ENCODE measurements at places on chromosomes 4 and X.

DNA sequence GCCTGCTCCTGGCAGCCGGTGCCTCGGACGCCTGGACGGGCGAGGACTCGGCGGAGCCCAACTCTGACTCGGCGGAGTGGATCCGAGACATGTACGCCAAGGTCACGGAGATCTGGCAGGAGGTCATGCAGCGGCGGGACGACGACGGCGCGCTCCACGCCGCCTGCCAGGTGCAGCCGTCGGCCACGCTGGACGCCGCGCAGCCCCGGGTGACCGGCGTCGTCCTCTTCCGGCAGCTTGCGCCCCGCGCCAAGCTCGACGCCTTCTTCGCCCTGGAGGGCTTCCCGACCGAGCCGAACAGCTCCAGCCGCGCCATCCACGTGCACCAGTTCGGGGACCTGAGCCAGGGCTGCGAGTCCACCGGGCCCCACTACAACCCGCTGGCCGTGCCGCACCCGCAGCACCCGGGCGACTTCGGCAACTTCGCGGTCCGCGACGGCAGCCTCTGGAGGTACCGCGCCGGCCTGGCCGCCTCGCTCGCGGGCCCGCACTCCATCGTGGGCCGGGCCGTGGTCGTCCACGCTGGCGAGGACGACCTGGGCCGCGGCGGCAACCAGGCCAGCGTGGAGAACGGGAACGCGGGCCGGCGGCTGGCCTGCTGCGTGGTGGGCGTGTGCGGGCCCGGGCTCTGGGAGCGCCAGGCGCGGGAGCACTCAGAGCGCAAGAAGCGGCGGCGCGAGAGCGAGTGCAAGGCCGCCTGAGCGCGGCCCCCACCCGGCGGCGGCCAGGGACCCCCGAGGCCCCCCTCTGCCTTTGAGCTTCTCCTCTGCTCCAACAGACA, 4.4 kb downstream of the SOD3 start:
- no peak for DNase-seq

DNA sequence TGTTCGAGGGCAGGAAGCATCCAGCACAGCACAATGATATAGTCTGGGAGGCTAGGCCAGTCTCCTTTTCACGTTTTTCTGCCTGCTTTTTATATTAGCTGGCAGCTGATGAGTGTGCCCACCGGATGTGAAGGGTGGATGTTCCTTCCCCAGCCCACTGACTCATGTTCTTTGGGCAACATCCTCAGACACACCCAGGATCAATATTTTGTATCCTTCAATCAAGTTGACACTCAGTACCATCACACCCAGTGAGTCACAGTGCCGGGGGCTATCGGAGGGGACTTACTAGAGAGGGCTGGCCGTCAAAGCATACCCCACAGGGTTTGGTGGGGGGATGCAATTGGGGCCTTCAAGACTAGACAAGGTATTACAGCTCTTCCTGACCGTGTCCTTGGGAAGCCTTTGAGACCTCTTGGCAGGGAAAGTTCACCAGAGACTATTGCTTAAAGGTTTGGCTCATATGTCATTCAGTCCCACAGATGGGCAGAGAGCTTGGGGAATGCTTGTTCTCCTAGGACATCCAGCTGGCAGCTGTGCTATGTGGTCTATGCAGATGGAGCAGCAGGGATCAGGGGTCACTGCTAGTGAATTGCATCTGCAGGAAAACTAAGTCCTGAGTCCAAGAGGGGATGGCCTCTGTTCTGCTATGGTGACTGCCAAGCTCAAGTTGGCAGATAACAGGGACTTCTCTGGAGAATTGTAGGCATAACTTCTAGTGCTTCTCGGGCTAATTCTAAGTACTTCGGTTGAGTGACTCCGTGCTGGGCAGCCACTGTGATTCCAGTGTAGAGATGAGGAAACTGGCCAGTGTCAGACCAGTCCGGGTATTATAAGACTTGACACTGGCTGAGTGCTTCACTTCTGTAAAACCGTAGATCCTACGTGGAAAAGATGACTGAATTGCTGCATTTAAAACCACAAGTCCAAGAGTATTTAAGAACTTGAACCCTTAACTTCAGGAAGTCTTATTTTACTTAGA, 12.9 kb upstream of the WDR1 start:
- peak; percentile 33 for DNase-seq

- no peak for DNase-seq
Observed at GRCh38 chr4:14155803-14156202, 528.3 kb upstream of the BOD1L1 start.

DNA sequence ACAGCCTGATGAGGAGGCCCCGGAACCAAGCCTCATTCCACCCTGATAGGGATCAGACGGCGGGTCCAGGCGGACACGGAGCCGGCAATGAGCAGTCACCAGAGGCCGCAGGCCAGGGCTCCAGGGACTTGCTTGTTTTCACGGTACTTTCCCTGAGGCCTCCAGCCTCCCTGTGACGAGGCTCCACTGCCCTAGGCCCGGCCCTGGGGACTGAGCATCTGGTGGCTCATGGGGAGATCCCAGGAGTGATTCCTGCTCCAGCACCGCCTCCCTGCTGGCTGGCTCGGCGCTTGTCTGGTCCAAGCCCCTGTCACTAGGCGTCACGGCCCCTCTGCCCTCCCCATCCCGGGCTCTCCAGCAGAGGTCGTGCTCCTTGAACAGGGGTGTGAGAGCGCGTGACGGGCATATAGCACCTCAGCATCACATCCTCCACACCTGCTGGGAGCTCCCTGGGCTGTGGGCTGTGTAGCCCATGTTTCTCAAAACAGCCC, 14.1 kb downstream of the HTRA3 start:
- no peak for DNase-seq

DNA sequence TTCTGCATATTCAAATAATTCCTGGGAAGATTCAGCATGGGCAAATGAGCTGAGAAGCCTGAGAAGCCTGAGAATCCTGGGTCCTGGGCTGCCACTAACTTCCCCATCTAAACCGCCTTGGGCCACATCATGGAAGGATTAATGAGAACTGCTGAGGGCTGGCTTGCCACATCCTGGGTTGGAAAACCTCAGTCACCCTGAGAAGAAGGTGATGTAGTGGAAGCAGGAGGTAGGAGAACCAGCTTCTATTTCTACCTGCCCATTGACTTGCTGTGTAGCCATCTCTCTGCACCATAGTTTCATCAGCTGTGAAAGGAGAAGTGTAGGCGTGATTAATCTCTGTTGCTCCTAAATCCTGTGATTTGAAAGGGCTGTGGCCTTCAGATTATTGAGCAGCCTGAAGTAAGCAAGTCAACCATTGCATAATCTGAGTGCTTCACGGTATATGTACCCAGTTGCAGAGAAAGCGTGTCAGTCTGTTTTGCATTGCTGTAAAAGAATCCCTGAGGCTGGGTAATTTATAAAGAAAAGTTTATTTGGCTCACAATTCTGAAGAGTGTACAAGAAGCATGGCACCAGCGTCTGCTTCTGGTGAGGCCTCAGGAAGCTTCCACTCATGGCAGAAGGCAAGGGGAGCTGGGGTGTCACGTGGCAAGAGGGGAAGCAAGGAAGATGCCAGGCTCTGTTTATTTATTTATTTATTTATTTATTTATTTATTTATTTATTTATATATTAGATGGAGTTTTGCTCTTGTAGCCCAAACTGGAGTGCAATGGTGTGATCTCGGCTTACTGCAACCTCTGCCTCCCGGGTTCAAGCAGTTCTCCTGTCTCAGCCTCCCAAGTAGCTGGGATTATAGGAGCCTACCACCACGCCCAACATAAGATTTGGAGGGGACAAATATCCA, 140.9 kb upstream of the ATP6AP2 start:
- no peak for DNase-seq

DNA sequence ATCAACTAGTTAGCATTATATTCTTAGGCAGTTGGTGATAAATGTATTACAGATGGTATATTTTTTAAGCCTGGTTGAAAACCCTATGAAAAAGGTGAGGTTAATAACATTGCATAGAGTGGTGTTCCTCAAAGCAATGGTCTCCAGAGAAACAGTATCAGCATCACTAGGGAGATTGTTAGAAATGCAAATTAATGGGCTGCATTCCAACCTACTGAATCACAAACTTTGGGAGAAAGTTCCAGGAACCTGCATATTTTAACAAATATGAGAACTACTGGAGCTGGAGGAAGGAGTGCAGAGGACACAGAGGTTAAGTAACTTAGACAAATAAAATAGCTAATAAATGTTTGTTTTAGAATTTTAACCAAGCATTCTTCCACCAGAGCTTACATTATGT, 166.9 kb upstream of the PCDH10 start:
- DNase-seq: peak; percentile 29

- peak; percentile 57 for DNase-seq
Observed at GRCh38 chr4:71941001-71941400, 90.8 kb upstream of the NPFFR2 start.

GRCh38 chr4:177250056-177250696, 59.5 kb upstream of the NEIL3 start:
- DNase-seq: peak; percentile 45

GRCh38 chr4:159937595-159937994, 834.7 kb downstream of the RAPGEF2 start:
- peak; percentile 22 for DNase-seq

- no peak for DNase-seq
Observed at GRCh38 chr4:128913228-128913627, 103.7 kb downstream of the JADE1 start.

GRCh38 chrX:68419975-68420374, 13.3 kb downstream of the OPHN1 start:
- no peak for DNase-seq

- DNase-seq: peak; percentile 74
Observed at GRCh38 chr4:128863312-128864075, 54.0 kb downstream of the JADE1 start.

GRCh38 chrX:42714981-42715700, 62.8 kb downstream of the PPP1R2C start:
- DNase-seq: no peak

GRCh38 chr4:22884157-22884556, 191.4 kb downstream of the GBA3 start:
- DNase-seq: no peak

DNA sequence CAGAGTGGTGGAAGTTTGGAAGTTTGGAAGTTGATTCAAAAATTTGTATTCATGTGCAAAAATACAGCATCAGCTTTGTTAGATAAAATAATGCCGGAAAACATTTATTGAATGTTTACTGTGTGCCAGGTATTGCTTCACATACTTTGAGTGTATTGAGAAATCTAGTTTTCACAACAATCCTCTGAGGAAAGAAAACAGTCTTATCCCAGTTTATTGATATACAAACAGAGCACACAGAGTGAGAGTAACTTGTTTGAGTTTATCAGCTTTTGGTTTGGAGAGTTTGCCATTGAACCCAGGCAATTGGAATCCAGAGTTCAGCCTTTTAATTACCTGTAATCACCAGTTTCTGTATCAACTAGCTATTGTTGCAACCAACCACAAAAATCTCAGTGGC, 127.2 kb upstream of the RPS6KA3 start:
- DNase-seq: no peak

DNA sequence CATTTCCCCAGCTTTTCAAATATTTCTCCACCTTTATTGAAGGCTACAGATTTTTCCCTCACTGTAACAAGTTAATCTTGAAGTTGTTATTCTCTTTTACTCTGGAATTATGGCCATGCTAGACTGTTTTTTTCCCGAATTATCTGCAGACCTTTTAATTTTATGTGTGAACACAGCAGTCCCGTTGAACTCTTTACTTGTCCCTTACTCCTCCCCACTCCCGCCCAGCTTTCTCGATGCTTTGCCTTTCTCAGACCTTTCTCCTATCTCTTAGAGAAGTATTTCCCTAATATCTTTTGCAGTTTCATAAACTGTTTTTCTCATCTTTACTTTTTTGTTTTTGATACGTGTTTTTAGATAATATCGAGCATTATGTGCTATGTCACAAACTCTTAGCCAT, 776 bp downstream of the CEP44 start:
- no peak for DNase-seq

GRCh38 chrX:23332888-23333821, 1.5 kb upstream of the PTCHD1 start:
- no peak for DNase-seq

DNA sequence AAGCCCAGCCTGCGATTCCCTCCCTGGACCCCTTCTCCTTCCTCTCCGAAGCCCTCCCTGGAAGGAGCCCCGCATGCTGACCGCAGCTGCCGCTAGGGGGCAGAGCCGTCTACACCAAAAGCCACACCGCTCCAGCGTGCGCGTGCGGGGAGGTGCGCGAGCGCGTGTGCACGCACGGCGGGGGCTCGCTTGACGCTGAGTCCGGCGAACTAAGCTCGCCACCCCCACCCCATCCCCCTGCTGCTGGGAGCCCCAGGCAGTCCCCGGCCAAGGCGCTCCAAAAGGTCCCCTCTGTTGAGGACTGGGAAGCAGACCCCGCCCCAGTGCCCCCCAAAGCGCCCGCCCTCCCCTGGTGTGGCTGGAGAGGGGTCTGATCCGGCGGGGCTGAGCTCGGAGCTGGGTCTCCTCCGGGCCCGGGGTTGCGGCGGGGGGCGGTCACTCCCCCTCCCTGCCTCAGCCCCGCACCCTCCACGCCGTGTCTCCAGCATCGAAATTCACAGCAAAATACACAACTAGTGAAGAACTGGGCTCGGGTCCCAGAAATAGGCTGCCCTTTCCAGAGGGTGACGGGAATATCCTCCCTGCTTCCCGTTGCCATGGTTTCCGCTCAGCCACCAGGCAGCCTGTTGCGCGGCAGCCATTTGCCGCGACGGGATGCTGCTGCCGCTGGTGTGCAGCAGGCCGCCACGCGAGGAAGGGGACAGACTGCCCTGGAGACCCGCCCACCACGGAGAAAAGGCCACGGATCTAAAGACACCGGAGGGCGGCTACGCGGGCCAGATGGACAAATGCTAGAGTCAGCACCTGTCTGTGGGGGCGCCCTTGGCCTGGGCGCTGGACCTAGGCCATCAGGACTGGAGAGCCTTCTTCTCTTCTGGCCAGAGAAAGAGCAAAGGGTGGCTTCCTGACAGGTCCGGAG, 11.2 kb upstream of the CCNQ start:
- peak; percentile 73 for DNase-seq

- DNase-seq: no peak
Observed at GRCh38 chr4:598925-599324, 22.8 kb upstream of the TMEM271 start.

DNA sequence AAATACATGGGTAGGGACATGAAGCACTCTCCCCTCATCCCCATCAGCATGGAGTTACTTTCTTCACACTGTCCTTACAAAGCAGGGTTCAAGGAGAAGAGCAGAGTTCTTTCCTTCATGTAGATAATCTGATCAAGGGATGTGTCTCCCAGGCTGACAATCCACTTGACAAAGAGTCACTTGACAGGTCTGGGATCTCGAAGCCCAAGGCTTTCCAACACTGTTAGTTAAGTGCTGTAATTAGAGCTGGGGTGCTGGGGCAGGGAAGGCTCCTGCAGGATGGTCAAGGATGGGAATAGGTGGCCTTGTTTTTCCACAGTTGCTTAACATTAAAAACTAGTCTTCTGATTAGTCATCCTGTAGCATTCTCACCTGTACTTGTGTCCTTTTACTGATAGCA, 38.0 kb downstream of the CCNG2 start:
- no peak for DNase-seq
